ENCODE measurements at places on chromosomes 11 and 22.
A peak's percentile ranks its signal among the peaks of the same experiment; 100 is the strongest.

DNA sequence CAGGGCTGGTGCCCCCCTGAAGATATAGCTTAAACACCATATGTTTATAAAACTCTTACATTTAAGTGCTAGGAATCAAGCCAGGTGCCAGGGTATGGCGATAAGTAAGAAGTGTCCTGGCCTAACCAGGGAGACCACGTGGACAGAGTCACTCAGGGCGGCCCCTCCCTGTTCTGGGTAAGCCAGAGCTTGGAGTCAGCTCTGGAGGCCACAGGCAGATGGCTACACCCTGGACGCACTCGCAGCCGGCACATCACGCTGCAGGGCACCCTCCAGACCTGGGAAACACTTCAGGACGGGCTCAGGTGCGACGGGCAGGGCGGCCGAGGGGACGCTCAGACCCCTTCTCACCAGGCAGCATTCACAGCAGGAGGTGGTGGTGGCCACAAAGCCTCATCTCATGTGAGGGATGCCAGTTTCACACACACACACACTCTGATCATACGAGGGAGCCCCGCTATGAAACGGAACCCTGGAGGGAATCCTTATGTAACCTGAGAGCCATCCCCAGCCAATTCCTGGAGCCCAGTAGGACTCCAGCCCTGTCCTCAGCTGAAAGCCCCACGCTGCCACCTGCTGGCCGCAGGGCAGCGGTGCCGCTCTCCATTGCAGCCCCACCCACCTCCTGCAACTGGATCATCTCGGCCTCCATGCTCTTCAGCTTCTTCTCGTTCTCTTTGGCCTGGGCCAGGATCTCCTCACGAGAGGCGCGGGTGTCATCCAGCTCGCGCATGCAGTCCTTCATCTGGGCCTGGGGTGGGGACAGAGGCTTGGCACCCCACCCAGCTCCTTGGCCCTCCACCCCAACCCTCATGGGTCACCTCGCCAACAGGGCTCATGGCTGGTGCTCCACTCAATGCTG, 33.4 kb downstream of the APOL1 start:
- peak; percentile 29 for DNase-seq

DNA sequence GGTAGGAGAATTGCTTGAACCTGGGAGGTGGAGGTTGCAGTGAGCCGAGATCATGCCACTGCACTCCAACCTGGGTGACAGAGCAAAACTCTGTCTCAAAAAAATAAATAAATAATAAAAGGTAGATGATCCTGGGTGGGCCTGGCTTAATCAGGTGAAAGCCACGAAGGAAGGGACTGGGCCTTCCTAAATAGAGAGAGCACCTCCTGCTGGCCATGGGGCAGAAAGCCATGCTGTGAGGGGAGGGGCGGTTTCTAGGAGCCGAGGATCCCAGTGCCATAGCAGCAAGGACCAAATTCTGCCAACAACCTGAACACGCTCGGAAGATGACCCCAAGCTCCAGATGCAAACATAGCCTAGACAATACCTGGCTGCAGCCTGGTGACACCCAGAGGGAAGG, 24.5 kb upstream of the DGKZ start:
- no peak for DNase-seq

- DNase-seq, result no peak
Measured at GRCh38 chr11:32616903-32617302, 33.3 kb downstream of the EIF3M start.

DNA sequence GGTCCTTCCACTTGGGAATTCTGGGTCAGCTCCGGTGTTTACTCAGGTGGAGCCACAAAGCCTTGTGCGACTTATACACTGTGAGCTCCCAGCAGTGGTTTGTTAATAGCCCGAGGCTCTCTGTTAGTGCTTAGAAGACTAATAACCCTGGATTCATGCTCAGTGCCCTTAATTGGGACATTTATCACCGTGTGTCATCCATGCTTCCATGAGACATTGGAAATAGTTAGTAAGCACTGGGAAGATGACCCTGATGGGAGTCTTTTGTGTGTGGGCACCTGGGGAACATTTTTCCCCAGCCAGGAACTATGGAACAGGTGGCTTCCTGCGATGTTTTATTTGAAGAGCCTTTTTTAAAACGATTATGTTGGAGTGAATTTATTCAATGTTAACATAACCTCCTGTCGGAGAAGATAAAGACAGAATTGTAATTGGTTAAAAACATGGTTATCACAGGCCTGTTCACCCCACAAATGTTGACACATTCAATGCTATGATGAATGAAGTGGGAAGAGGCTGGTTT, 188.9 kb downstream of the MYO18B start:
- no peak for DNase-seq

DNA sequence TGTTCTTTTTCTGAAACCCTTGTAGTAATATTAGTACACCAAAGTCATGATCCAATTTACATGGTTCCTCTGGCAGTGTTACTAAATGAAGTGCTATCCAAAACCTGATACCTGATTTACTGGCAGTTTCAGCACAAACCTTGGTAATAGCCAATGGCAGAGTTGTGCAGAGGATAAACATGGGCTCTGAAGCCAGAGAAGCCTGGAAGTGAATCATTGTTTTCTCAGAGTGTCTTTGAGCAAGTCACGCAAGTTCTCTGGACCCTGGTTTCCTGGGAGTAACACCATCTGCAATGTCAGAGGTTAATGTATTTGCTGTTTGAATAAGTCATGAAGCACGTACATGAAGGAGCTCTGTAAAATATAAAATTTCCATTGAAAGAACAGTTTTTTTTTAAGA, 222.3 kb upstream of the NARS2 start:
- DNase-seq, result no peak

DNA sequence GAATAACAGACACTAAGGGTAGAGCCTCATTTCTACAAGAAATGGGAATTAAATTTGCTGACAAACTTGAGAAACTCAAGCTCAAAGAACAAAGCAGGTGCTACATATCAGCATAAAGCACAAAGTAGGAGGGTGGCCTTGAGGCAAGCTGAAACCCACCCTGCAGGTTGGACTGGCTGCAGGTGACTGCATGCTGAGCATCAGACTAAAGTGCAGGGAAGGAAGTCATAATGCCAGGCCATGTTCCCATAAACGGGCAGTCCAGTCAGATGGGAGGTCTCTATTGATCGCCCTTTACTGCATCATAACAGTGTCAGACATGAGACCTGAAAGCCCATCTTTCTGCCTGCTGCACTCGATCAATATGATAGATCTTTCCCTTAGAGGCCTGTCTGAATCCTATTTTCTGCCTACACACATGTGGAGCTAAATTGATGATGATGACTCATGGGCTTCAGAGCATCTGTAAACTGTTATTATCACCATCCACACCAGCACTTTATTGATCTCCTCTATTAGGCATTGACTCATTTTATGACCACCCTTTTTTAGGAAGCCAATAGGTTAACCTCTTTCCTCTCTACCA, 224.5 kb upstream of the DDI1 start:
- no peak for DNase-seq

DNA sequence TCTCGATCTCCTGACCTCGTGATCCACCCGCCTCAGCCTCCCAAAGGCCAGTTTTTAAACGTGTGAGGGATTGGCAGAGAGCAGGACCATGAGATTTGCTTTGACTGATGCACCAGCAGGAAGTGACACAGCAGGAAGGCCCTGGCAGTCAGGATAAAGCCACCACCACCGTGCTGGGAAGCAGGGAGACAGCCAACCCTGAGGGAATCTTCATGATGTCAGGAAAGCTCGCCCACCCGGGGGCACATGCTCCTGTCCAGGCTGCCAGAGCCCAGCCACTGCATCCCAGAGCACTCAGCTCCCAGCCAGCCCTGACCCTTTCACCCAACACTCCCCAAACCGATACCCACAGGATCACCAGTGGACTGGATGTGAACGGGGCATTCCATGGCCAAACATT, 6.1 kb downstream of the TUBGCP6 start:
- no peak for DNase-seq

- no peak for DNase-seq
Measured at GRCh38 chr11:13119941-13120520, 110.9 kb downstream of the RASSF10 start.

DNA sequence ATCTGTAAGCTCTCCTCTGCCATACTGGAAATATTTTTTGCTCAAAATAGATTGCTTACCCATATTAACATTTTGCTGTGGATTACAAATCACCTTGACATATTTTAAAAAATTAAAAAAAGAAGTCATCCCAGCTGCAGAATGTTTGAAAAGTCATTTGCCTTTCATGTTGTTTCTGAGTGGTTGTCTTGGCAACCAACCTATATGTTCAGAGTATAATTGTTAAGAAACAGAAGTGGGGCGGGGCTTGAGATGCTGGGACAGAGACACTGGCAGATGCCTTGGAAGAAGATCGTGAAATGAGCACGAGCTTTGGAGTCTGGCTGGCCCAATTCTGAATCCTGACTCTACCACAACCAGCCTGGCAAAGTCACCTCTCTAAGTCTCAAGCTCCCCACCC, 348.2 kb downstream of the LARGE1 start:
- no peak for DNase-seq

DNA sequence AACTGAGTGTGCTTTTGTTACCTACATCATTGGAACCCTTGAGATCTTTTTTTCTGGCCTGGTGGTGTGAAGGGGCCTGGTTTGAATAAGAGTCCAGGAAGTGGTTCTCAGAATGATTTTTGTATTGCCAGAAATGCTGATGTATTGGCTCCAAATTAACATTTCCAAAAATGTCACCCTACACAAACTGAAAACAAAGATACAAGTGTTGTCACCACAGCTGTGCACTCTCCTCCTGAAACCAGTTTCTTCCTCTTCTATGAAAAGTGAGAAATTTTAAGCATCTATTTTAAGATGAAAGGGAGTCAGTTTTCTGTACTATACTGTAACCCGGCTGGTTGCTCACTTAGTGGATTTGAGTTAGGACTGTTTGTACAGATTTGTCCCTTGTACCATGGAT, 218.8 kb downstream of the PGR start:
- no peak for DNase-seq

- no peak for DNase-seq
Measured at GRCh38 chr11:8015753-8016239, 28.7 kb downstream of the EIF3F start.

DNA sequence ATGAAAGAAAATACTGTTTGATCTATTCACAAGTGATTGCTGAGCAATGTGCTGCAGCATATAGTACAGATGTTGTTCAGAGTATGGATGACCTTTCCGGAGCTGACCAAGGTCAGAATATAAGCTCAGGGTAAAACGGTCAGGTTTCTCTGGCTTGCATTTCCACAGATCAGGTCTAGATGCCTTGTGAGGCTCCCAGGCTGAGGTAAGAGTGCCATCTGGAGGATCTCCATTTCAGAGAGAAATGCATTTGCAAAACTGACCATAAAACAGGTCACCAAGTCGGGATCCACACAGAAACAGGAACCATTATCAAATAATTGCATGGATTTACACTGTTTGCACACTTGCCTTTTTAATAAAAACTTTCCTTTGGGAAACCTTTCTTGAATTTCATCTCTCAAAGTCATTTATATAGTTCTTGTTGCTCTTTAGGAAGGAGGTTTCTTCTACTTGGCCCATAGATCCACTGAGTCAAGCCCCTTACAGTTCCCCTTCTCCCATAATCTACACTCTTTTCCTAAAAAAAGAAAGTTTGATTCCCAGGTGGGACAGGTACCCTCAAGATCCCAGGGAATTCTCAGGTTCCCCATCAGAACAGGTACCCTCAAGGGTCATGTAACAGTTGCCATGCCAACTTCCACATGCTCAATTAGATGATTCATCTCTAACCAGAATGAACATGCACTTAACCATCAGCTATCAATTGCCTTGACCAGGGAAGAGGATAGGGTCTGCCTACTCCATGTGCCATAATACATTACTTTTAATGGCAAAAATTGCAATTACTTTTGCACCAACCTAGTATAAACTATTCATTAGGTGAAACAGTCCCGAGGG, 25.0 kb upstream of the TMPRSS5 start:
- DNase-seq, result no peak

DNA sequence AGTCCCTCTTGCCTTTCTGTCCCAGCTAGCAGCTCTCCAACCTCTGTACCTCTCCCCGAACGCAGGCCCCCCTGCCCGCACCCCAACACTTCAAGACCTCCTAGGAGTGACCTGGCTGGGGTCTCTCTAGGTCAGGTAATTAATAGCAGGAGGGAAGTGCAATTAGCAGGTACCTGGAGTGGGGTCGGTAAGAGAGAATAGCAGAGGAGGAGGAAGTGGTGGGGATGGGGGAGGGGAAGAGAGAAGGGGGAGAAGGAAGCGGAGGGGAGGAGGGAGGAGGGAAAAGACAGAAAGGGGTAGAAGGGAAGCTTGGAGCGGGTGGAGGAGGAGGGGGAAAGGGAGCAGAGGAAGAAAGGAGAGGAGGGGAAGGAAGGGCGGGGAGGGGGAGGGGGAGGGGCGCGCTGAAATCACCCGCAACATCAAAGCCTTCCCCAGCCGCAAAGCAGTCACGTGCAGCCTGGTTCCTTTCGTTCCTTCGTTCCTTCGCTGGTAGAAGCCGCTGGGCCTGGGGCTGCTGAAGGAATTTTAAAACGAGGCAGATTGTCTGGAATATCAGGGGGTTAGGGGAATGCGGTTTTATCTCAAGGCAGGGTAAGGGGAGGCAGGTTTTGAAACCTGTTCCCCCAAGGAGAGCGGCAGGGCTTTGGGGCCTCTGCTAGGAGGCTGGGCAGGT, 29.3 kb upstream of the TCF20 start:
- DNase-seq, result peak; percentile 23

DNA sequence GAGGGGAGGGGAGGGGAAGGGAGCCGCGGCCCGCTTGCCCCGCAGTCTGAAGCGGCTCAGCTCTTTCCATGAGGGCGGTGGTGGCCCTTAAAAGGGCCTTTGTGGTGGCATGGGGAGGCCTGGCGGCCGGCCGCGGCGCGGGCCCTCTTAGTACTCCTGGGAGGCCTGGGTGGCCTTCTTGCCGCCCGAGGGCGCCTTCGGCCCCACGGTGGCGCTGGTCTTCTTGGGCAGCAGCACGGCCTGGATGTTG, 6.9 kb downstream of the DPAGT1 start:
- no peak for DNase-seq

GRCh38 chr22:46112405-46112804, 37.9 kb upstream of the PPARA start:
- DNase-seq, result no peak

DNA sequence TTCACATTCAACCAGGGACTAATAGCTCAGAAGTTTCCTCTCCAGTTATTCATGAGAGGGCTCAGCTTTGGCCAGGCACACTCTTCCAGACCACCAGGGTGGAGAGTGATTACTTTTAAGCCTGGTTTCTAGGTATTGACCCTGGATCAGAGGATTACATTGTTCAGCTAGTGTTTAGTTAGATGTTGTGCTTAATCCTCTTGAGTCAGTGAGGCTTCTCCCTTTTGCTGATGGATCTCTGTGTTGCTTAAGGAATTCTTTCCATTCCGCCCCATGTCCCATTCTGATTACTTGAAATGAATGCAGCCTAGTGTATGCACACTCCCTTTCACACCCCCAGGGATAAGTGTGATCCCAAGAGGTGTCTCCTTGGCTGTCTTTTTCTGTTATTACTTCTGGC, 271.7 kb upstream of the ANO5 start:
- no peak for DNase-seq

GRCh38 chr11:15500643-15501042, 385.9 kb downstream of the INSC start:
- no peak for DNase-seq

- DNase-seq, result no peak
Measured at GRCh38 chr22:49255154-49255553, 572.5 kb downstream of the BRD1 start.
